ENCODE measurements at places on chromosomes 6 and 20.

DNA sequence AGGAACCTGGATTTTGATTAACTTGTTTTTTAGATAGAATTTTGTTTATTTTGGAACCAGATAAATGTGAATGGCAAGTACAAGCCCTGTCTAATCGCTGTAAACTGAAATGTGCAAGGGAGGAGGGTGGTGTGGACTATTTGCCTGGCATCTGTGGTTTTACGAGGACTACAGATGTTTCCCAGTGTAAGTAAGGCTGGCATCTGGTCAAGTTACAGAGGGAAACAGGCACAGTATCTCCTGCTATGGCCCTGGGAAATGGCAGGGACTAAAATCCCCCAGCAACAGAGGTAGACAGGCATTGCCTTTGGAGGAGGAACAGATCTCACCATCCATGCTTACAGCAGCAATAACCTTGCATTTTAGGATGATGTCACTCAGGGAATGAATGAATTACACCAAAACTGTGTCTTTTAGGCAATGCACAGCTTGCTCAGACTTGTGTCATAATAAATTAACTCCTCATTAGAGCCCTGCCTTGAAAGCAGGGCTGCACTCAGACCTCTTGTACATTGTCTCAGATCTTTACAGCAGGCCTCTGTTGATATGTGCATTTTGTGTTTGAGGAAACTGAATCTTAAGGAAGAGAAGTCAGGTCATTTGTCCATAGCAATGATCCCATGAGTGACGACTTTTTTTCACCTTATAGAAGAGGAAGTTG lies 96.2 kb downstream of the TCP11 start:
- DNase-seq, result no peak

DNA sequence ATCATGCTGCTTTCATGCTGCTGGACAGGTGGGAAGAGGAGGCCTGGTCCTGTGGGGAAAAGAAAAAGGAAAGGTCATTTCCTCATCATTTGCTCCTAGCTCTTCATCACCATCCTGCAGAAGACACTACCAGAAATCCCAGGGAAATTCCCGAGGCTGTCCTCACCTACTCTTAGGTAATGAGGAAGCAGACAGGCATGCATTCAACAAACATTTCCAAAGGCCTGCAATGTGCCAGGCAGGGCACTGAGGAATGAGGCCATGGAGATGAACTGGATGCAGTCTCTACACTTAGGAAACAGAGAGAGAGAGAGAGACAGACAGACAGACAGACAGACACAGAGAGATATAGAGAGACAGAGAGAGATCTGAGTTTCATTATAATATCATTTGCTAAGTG lies 83.0 kb upstream of the MRPS10 start:
- no peak for DNase-seq

DNA sequence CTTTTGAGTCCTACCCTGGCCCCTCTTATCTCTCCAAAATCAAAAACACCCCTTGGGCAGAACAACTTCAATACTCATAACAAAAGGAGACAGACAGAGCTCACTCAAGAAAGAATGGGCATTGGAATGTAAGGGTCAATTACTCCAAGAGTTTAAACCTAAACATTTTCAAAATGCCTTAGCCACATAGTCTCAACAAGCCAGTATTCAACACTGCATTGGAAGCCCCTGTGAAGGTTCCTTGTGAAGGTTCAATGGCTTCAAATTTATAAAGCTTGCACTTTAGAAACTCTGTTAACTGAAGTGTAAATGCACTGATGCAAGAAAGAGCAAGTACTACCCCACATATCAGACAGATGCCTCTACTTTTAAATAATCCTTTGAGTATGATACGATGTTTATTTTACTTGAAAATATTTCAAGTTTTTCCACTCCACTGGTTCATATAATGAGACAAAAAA lies 139.1 kb upstream of the LAMP5 start:
- no peak for DNase-seq

DNA sequence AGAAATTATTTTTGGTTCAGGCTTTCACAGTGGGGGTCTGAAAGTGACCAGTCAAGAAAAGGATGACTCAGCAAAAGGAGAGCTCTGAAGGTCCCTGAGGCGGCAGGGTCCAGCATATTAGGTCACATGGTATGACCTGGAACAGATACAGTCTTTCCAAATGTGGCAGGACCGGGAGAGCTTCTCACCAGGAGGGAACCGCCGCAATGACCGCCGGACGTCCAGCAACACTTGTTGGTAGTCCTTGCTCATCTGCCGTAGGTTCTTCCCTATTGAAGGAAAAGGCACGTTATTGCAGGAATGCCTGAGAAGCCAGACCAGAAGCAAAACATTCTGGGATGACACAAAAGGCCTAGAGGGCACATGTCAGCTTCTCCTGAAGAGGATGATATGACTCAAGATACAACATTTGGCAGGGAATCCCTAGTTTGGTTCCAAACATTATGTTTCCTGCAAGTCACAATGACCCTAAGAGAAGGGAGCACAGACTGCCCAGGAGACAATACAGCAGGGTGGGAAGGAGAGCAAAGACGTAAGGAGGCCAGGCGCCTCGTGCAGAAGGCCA lies 17.4 kb downstream of the TBC1D20 start:
- no peak for DNase-seq

GRCh38 chr20:46283426-46284039 lies 24.8 kb downstream of the CDH22 start:
- DNase-seq, result no peak

DNA sequence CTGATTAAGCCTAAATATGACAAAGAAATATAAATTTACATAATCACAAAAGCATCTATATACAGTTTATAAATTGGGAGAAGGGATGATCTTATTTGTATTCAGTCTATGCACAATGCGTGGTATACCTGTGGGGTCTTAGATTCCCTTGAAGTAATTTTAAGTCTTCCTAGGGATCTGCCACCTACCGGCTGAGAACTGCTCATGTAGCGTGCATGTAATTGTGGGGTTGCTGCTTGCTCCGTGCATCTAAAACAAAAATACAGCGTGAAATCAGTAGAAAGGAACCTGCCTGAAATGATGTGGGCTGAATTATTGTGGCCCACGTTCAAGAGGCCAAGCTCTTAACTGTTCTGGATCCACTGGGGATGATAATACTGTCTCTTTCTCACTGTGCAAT lies 187.3 kb downstream of the MBOAT1 start:
- DNase-seq, result no peak

DNA sequence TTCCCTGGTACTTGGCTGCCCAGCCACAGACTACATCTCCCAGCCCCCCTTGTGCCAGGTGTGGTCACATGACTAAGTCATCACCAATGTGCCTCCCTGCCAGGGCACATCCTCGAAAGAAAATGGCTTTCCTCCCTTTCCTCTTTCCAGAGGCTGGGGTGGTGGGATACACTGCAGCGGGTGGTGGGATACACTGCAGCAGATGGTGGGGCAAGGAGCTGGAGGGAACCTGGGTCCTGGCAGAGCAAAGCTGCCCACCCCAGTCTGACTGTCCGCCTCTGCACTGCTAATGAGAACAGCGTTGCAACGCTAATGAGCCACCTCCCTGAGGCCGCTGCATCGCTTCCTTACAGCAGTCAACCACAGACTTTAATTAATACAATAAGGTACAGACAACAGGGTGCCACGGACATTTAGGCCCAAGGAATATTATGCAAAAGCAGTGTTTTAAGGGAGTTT lies 125.3 kb downstream of the PREX1 start:
- no peak for DNase-seq

GRCh38 chr6:92922216-92922806 lies 497.0 kb downstream of the EPHA7 start:
- DNase-seq, result no peak

- DNase-seq, result peak; percentile 53
Measured at GRCh38 chr6:31901415-31901952, 402 bp downstream of the ZBTB12 start.

GRCh38 chr6:150354754-150355571 lies 13.8 kb upstream of the IYD start:
- DNase-seq, result no peak

DNA sequence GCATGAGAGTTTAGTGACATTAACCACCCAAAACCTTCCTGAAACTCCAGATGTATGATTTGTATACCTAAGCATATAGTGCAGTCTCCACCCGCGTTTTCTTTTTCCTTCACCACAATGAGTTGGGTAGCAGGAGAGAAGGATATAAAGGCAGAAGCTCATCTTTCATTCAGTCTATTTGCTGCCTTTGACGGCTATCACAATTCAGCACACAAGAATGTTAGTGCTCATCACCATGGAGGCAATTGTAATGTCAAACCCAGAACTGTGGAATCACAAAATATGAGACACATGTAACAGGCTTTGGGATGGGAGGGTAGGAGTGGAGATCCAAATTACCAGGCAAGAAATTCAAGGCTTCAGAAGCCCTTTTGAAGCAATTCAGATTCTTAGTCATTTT lies 17.6 kb downstream of the ZHX3 start:
- DNase-seq, result no peak
